SK-N-MC (cell line): ENCODE measurements at places on chromosomes 6 and 20.
A peak's percentile ranks its signal among the peaks of the same experiment; 100 is the strongest.

- no peak for DNase-seq
Observed at GRCh38 chr20:49668181-49668877, 45.3 kb downstream of the B4GALT5 start.

- peak; percentile 70 for DNase-seq
Observed at GRCh38 chr6:134123666-134124208, 71.3 kb upstream of the SLC2A12 start.

DNA sequence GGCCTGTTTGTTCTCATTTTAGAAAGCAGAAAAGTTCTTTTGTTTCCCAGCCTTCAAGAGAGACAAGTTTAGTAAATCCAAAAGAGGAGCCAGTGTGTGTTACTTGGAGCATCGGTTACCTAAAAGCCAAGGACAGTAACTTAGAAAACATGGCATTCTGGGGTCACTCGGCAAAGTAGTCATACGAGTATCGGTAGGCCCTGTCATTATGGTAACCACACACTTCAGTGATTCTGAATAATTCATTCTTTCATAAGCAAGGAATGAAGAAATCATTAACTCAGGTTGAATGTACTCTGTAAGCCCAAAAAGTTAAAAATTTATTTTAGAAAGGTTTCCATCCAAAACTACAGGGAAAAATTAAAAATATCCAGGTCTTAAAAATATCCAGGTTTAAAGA lies 34.0 kb downstream of the CNKSR3 start:
- DNase-seq, result no peak

DNA sequence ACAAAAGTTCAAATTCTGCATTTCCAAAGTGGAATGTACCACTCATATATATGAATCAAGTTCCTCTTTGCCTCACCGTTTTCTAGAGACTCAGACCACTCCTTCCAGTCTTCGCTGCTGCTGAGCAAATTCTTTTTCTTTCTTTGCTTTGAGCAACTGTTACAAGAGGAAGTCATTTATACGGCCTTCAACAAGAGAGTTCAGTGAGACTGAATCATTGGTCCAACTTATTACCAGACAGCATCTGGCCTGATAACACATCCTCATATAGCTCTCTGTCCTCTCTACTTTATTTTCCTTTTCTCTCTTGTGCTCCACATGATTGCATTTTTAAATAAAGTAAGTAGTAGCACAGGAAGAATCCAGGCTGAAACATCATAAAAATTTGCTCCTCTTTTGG lies 652.7 kb downstream of the PHF3 start:
- DNase-seq, result no peak

GRCh38 chr6:11397622-11398450 lies 139.7 kb upstream of the TMEM170B start:
- no peak for DNase-seq

DNA sequence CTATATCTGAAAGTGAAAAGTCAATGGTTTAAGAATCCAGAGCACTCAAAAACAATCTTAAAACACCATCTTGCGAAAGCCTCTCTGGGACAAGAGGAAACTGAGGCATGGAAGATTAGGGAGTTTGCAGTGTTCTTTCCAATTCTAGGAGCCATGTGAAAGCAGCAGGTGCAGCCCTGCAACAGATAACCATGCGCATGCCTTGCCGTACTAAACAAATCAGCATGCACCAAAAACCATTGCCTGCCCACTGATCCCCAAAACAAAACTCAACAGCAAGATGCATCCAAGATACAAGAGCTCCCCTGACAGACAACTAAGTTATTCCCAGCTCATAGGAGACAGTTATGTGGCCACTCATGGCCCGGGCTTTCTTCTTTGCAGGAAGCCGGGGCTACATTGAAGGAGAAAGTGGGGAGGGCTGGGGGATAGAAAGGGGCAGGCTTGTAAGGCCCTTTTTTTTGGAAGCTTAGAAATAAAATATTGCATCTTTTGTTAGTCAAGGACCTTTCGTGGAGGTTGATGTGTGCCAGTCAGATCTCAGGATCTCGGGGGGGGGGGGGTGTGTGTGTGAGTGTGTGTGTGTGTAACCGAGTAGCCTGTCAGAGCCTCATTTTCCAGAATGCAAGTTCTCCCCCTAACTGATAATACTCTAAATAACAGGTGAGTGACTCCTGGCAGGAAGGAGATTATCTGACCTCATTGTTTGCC lies 178.4 kb downstream of the MBOAT1 start:
- no peak for DNase-seq
